NCI-H1436 (cell line): ENCODE measurements at places on chromosomes 6 and 20.

DNA sequence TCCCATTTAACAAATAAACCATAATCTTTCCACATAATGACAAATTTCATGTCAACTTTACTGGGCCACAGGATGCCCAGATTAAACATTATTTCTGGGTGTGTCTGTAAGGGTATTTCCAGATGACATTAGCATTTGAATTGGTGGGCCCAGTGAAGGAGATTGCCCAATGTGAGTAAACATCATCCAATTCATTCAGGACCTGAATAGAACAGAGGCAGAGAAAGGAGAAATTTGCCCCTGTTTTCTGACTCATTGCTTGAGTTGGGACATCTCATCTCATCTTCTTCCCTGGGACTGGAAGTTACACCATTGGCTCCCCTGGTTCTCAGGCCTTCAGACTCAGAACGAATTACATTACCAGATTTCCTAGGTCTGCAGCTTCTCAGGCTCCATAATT, 142.9 kb downstream of the TPBG start:
- no peak for DNase-seq

- no peak for DNase-seq
These were observed 11.2 kb downstream of the VEGFA start for GRCh38 chr6:43780941-43781928.

GRCh38 chr6:4607793-4608192, 168.4 kb upstream of the CDYL start:
- no peak for DNase-seq

DNA sequence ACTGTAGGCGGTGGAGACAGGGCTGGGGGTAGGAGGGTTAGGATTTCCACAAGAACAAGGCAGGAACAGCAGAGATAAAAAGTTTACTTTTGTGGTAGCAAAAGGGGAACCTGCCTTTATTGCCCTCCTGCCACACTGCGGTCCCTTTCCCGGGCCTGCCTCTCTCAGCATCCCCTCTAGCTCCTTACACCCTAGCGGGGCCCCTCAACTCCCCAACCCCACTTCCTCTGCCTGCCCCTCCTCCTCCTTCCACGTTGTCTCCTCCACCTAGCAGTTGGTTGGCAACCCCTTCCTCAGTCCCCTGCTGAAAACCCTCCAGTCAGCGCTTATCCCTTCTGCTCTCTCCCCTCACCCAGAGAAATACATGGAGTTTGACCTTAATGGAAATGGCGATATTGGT, 714 bp downstream of the AIF1 start:
- no peak for DNase-seq

- DNase-seq, result no peak
These were observed 1.2 kb downstream of the GSTA5 start for GRCh38 chr6:52839124-52840055.

- DNase-seq, result no peak
These were observed 287.7 kb downstream of the TAF4 start for GRCh38 chr20:61777773-61778494.

DNA sequence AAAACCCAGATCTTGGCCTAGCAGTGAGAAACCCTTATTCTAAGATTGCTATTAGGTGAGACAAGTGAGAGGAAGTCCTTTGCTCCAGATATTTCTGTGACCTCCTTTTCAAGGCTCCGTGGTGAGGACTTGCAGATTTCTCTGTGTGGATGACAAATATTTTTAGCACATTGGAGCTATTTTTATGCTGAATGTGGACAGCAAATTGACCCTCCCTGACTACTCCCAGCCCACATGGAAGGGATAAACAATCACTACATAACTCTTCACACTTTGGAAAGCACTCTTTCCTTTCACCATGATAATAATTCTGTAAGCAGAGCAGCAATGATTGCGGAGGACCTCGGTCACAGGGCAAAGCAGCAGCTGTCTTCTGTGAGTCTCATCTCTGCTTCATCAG, 88.0 kb upstream of the ADGRF1 start:
- no peak for DNase-seq

- no peak for DNase-seq
These were observed 51.6 kb downstream of the EYA2 start for GRCh38 chr20:46946181-46946624.

DNA sequence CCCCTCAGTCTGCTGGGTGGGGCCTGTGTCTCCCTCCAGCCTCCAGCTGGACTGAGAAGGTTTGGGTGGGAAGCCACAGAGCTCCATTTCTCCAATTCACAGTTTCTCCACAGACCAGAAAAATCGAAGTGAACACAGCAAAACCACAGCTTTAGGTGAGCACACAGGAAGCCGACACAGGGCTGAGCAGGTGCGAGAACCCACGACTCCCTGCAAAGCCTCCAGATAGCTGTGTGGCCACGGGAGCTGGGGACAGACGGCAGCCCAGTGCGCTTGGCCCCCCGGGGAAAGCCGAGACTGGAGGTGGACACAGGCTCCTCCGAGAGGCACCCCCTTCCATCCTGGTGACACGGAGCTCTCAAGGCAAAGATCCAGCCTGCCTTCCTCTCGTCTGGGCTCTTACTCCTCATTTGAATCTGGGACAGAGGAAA, 29.0 kb upstream of the MPC1 start:
- DNase-seq, result no peak

GRCh38 chr6:47727391-47727790, 29.0 kb downstream of the ADGRF4 start:
- no peak for DNase-seq

DNA sequence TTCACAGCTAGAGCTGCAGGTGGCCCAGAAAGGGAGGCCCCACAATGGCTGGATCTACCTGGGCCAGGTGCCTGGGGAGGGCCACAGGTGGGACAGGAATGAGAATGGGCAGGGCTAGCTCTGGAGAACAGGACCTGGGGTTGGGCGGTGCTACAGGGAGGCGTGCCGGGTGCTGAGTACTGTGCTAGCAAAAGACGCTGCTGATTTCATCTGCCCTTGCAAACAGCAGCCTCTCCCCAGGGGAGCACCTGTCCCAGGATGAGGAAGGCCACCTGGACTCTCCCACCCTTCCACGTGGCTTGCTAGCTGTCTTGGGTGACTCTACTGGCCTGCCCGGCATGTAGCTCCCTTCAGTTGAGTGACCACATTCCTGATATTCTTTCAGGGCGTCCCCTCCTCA, 6.6 kb upstream of the YTHDF1 start:
- DNase-seq, result no peak

GRCh38 chr6:44256775-44257024, 628 bp downstream of the SLC35B2 start:
- DNase-seq, result no peak

DNA sequence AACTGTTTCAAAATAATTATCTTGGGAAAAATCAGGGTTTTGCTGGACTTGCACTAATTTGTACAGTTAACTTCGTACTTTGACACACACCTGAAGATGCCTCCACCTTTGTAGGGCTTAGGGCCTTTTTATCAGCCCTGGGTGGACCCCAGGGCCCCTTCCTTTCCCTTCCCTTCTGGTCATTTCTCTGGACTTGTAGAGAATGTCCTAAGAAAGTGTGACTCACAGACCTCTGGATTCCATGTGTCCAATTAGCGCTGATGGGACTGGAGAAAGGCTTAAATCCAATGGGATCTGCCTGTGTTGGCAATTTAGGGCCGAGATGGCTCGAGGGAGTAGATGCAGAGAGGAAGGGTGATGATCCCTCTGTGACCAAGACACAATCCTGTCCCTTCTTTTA, 9.3 kb downstream of the TRIM15 start:
- no peak for DNase-seq

- no peak for DNase-seq
These were observed 41.9 kb downstream of the UTRN start for GRCh38 chr6:144327081-144327480.

DNA sequence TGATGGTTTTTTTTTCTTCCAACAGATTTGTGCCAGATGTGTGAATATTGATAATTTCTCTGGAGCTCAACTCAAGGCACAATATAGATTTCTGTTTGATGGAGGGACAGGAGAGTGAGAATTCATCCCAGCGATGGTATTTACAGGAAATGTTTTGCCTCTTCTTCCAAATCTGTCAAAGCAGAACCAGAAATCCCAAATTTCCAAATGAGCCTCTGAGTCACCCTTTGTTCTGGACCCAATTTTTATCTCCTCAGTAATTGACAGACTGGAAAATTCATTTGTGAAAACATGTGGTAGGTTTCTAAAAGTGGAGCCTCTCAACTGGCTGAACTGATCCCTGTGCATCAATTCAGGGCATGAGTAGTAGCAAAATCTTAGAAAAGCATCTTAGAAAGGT, 223.2 kb upstream of the TSHZ2 start:
- no peak for DNase-seq

DNA sequence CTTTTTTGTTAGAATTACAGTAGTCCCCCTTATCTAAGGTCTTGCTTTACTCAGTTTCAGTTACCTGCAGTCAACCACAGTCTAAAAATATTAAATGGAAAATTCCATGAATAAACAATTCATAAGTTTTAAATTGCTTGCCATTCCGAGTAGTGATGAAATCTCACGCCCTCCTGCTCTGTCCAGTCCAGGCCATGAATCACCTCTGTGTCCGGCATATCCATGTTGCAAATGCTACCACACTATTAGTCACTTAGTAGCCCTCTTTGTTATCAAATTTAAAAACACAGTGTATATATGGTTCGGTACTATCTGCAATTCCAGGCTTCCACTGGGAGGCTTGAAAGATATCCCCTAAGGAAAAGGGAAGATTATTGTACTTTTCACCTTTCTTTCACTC, 164.6 kb upstream of the FAM83B start:
- no peak for DNase-seq
